Gastroesophageal sphincter (tissue), 4 donors: ENCODE measurements at places on chromosomes 7 and 10. TPM values are rescaled to one million over a fixed set of nuclear protein-coding genes. Genes with fewer than 3 reads are reported as not detected.

Gene CPN1
- total RNA-seq = not detected

Gene GHRHR
- not detected for total RNA-seq

DNA sequence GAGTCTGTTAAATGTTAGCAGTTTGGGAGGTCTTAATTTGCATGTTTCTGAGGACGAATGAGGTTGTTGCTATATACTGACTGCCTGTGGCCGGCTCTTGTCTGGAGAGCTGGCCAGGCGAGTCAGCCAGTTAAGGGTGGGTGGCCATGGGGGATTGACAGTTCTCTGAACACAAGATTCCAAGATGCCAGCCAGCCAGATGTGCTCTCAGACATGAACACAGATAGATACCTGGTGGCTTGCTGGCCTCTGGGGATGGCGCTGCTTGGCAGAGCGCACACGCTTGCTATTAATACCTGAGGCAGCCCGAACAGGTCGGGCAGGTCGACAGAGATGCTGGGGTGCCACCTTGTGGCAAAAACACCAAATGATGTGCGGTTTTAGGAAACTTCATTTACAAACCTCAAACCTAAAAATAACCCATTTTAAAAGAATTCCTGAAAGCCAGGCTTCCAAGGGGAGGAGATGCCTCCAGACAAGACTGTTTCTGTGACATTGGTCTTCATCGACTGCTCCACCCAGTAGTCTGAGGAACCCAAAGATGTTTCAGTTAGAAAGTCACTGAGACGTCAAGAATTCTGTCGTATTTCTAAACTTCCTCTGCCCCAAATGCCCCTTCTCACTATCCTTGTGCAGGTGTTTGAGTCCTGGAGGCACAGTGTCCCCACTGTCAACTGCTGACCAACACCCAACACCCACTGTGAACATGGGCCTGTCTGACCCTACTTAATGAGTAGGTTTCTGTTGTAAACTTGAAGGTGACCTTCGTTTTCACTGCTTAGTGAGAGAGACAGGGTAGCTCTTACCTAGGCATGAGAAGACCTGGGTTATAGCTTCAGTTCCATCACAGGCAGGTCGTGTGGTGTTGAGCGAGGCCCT, 123.4 kb downstream of the NT5C2 start:
- ATAC-seq = no peak

Gene MDFIC
- total RNA-seq = 73.5 TPM

DNA sequence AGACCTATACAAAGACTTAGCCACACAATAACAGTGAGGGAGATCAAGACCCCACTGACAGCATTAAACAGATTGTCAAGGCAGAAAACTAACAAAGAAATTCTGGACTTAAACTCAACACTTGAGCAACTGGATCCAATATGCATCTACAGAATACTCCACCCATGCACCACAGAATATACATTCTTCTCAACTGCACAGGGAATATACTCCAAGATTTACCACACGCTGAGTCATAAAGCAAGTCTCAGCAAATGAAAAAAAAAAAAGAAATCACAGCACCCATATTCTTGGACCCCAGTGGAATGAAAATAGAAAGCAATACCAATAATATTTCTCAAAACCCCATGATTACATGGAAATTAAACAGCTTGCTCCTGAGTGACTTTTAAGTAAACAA, 680.2 kb downstream of the PCDH15 start:
- ATAC-seq = no peak

Gene CAMK2G
- 207 TPM for total RNA-seq

- no peak for ATAC-seq
Measured at GRCh38 chr7:15905251-15906040, 219.0 kb upstream of the MEOX2 start.

GRCh38 chr10:46255801-46256747, 30.7 kb upstream of the ANTXRL start:
- ATAC-seq = peak; percentile 72
